ENCODE measurements at places on chromosomes 4 and X. TPM values are rescaled to one million over a fixed set of nuclear protein-coding genes. Genes with fewer than 3 reads are reported as not detected.

The TEC gene
- 4.5 TPM for total RNA-seq

The MAGEA4 gene
- not detected for total RNA-seq

DNA sequence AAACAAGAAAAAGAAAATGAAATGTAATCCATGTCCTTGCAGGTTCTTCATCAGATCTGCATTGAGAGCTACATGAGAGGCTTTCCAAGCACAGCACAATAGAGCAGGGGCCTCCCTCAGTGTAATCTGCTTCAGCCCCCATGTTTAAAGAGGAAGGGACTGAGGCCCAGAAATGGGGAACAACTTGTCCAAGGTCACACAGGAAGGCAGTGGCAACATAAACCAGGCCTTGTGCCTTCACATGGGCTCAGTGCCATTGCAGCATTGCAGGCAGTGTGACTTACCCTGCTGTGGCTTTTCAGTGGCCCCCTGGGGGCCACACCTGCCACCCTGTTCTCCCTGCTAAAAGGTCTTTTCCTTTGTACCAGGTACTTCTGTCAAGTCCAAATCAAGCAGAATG is 20.9 kb upstream of the CD99L2 start:
- H3K27ac ChIP-seq: no peak overlapping the region
- H3K4me1 ChIP-seq: no peaks in the 10 kb centered on the region
- H3K4me3 ChIP-seq: no peak overlapping the region
- DNase-seq: no peak
- H3K27me3 ChIP-seq: no peaks in the 10 kb centered on the region

DNA sequence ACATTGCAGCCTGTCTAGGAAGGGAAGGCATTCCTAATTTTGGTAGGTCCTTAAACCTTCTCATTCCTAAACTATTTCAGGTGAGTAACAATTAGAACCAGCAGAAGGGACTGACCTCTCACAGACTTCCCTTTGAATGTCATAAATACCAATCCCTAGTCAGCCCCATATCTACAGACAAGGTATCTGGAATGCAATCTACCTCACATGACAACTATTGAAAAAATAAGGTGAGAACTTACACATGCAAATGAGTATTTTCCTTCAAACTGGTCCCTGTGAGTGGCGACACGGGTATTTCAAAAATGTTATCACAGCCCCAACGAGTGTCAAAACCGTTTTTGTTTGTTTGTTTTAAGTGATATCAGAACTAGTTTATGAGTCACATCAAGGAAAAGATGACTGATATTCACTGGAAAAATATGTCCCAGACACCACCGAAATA is 102.4 kb upstream of the VCX2 start:
- no peak for DNase-seq
- H3K27me3 ChIP-seq: no peaks in the 10 kb centered on the region
- H3K36me3 ChIP-seq: no peaks in the 10 kb centered on the region
- H3K4me3 ChIP-seq: no peak overlapping the region
- H3K4me1 ChIP-seq: no peaks in the 10 kb centered on the region
- H3K27ac ChIP-seq: no peak overlapping the region

GRCh38 chr4:78928835-78929234 is 10.4 kb downstream of the PAQR3 start:
- no peak overlapping the region for H3K27ac ChIP-seq
- peaks cover 24% of the 10 kb centered on the region for H3K36me3 ChIP-seq
- no peaks in the 10 kb centered on the region for H3K27me3 ChIP-seq

DNA sequence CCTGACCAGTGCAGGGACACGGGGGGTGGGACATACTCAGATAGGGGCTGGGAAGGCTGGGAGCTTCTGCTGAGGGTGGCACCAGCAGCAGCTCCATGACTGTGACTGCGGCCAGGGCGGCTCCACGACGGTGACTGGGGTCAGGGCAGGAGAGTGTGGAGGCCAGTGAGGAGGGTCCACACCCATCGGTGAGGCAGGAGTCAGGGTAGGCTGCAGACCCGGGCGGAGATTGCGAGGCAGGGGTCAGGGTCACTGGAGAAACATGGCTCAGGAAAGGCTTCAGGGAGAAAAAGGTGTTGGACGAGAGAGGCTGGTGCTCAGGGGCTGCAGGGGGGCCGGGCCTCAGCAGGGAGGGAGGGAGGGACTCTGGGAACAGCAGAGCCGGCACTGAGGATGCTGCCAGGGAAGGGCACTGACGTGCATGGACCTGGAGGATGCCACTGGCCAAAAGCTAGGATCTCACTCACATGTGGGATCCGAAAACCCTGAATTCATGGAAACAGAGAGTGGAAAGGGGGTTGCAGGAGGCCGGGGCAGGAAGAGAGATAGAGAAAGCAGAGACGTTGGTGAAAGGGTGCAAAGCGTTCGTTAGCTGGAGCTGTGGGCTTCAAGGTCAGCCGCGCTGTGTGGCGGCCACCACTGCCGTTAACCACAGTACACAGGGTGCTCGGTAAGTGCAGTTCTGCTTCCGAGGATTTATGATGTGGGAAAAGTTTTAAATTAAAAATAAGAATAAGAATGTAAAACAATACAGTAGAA is 22.0 kb downstream of the ATP5ME start:
- no peak overlapping the region for H3K4me3 ChIP-seq
- H3K36me3 ChIP-seq: no peaks in the 10 kb centered on the region
- DNase-seq: no peak
- H3K4me1 ChIP-seq: no peaks in the 10 kb centered on the region

- H3K27ac ChIP-seq: no peak overlapping the region
- no peaks in the 10 kb centered on the region for H3K4me1 ChIP-seq
- no peak for DNase-seq
- H3K36me3 ChIP-seq: no peaks in the 10 kb centered on the region
- H3K4me3 ChIP-seq: no peak overlapping the region
These were observed 112.8 kb downstream of the KDR start for GRCh38 chr4:55012363-55013230.

The USP17L24 gene
- not detected for total RNA-seq

The C4orf50 gene
- total RNA-seq: not detected

The TSR2 gene
- 27.9 TPM for total RNA-seq

DNA sequence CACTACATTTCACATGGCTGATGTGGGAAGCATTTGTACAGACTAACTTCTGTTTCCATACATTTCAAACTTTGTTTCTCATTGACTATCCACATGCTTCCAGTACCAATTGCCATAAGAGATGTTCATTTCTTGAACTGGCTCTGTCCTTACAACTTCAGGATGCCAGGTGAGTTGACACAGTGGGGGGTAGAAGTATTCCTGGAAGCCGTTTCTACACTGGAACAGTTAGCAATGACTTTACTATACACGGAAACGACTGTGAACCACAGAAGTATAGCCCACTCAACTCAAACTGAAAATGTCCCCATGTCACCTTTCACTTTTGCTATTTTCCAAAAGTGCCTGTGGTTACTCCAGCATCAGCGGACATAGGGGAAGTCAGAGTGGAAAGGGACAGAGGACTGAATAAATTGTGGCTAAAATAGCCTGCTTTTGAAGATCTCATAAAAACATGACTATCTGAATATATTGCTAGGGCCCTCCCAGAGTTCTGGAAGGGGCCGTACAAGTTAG is 38.0 kb upstream of the DSPP start:
- no peak for DNase-seq
- no peak overlapping the region for H3K4me3 ChIP-seq
- no peak overlapping the region for H3K27ac ChIP-seq
- H3K27me3 ChIP-seq: no peaks in the 10 kb centered on the region

GRCh38 chr4:82851885-82852750 is 38.8 kb downstream of the SEC31A start:
- no peak overlapping the region for H3K27ac ChIP-seq
- H3K4me1 ChIP-seq: no peaks in the 10 kb centered on the region
- H3K36me3 ChIP-seq: peaks cover 53% of the 10 kb centered on the region
- peak; percentile 33 for DNase-seq

- no peaks in the 10 kb centered on the region for H3K27me3 ChIP-seq
- no peaks in the 10 kb centered on the region for H3K36me3 ChIP-seq
- H3K4me3 ChIP-seq: no peak overlapping the region
- no peak overlapping the region for H3K27ac ChIP-seq
- no peak for DNase-seq
- no peaks in the 10 kb centered on the region for H3K4me1 ChIP-seq
These were observed 301.7 kb upstream of the MAGEB2 start for GRCh38 chrX:29913647-29914046.
